NCI-H345 (cell line): ENCODE measurements at places on chromosomes 7 and 10.

DNA sequence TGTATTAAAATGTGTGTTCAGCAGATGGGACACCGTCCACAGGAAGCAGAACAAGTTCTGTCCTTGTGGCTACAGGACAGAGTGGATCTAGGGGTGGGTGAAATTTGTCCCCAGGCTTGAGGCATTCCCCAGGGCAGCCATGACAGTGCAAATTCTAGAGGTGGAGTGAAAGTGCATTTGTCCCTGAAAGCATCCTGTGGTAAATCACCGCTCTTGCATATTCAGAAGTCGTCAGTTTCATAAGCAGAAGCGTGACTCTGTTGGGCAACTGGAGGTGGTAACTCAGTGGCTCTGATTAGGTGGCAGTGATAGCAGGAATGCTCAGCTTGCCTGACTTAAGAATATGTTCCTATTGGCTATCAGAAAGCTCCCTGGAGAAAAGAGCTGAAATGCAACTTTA is 96.6 kb downstream of the SNX10 start:
- DNase-seq = no peak

DNA sequence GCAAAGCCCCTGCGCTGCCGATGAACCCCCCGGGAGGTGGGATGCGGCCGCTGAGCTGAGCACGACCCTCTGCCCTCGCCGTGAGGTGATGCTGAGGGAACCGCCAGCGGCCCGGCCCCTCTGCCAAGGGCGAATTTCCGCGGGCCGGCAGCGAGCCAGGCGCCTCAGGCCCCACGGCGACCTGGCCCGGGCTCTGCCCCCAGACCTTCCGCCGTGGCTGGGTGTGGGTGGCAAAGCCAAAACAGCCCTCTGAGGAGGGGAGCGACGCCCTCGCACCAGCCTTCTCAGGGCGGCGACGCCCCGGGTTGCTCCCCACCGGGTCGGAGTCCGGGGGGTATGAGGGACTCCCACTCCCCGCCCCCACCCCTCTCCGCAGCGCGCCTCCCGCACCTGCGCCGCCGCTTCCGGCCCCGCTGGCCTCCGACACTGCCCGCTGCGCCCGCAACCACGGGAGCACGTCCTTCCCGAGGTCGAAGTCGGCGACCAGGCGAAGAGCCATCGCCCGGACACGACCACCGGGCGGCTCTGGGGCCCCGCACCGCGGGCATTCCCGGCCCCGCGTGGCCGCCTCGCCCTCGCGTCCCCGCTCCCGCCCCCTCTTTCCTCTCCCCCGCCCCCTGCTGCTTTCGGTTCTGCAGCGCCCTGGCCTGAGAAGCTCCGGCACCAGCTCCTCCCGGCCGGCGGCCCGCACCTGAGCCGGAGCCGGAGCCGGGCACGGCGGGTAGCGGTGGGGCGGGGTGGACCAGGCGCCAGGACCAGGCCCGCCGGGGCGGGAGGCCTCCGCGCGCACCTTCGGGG is at the start of gene GSAP:
GSAP (minus strand) TSS at position 527 of the 798 bp plus-strand sequence; CDS start at position 499, 28 bp downstream.
- DNase-seq = peak; percentile 40

DNA sequence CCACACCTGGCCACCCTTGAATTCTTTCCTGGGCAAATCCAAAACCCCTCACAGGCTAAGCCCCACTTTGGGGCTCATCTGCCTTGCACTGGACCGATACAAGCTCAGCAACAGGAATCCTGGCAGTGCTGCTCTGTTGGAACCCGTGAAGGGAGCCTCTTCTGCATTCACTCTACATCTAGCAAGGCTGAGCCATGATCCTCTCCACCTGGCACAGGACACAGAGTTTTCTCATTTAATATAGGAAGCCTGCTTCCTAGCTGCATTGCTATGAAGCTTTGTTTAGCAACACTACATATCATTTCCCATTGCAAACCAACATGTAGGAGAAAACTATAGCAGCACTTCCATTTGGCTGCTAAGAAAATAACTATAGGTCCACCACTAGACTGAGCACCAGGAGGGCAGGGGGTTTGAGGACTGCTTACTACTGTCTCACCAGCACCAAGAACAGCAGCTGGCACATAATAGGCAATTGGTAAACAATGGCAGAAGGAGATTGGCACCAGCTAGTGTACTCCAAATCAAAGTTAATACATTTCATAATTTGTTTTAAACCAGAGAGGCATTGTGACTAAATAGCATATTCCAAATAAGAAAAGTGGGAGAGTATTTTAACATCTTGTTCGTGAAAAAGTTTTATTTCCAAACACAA is 56.1 kb downstream of the CPVL start:
- peak; percentile 32 for DNase-seq

- no peak for DNase-seq
Measured at GRCh38 chr7:112757337-112757736, 32.9 kb downstream of the TMEM168 start.

DNA sequence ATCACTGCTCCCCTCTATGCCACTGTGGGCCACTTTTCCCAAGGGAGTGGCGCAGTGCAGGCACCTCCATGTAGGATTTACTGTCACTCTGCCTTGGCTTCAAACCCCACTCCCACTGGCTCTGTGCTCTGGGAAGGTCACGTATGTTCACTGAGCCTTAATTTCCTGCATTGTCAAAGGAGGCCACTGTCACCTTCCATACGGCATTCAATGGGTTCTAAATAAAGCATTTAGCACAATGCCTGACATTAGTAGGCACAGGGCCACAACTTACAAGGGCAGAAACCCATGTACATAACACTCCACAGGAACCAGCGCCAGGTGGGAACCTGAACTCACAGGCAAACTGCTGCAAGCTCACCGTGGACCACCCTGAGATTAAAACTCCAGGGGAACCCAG is 196.4 kb downstream of the USP6NL start:
- DNase-seq = no peak

DNA sequence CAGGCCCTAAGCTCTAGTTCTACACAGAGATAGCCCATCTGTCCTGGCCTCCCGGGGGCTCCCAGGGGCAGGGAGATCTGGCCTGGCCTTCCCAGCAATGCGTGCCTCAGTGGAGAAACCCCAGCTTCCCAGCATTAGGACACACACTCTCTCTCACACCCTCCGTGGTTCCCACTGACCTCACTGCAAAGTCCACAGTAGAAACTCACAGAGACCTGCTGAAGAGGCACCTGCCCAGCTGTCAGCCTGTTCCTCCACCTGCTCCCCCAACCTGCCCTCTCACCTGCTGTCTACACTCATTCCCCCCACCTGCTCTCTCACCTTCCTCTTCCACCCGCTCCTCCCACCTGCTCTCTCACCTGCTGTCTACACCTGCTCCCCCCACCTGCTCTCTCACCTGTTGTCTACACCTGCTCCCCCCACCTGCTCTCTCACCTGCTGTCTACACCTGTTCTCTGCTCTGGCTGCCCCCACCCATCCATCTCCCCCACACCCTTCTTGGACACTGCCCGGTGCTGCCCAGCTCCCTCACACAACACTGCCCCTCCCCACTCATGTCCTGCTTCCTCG is 21.1 kb upstream of the PFKP start:
- DNase-seq = no peak

DNA sequence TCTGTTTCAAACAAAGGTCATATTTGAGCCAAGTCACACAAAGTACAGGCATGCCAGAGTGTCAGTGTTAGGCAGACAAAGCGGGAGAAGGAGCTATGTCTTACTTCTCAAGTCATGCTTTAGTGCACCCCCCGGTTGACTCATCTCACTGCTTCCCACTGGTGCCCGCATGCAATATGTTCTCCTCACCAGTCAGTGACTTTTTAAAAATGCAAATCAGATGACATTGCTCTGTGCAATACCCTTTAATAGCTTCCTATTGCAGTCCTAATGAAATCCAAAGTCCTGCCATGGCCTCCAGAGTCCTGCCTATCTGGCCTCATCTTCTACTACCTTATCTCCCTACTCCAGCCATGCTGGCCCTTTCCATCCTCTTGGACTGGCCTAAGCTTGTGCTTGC is 429.1 kb downstream of the ACTR3B start:
- DNase-seq = no peak

GRCh38 chr7:143040209-143040715 is 11.9 kb upstream of the OR6V1 start:
- no peak for DNase-seq

DNA sequence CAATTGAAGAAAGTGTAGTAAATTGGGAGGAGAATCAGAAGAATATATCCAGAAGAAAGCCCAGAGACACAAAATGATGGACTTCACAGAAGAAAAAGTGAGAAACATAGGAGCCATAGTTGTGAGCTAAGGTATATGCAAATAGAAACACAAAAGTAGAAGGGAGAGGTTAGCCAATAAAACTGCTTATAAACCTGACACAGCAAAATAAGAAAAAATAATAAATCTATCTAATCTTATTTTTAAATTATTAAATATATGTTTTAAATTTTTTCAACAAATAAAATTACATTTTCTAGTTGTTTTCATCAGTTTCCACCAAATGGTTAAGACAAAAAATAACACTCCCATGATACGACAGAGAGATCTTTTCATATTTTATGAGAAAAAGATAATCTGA is 903.5 kb downstream of the DNAJB9 start:
- no peak for DNase-seq

- DNase-seq = no peak
Measured at GRCh38 chr10:124539935-124540641, 78.5 kb downstream of the LHPP start.

- DNase-seq = no peak
Measured at GRCh38 chr7:23264916-23265458, 18.4 kb downstream of the GPNMB start.
